Kidney (tissue), 22 donors: ENCODE measurements at places on chromosomes 3 and 15. TPM values are rescaled to one million over a fixed set of nuclear protein-coding genes. Genes with fewer than 3 reads are reported as not detected.

DNA sequence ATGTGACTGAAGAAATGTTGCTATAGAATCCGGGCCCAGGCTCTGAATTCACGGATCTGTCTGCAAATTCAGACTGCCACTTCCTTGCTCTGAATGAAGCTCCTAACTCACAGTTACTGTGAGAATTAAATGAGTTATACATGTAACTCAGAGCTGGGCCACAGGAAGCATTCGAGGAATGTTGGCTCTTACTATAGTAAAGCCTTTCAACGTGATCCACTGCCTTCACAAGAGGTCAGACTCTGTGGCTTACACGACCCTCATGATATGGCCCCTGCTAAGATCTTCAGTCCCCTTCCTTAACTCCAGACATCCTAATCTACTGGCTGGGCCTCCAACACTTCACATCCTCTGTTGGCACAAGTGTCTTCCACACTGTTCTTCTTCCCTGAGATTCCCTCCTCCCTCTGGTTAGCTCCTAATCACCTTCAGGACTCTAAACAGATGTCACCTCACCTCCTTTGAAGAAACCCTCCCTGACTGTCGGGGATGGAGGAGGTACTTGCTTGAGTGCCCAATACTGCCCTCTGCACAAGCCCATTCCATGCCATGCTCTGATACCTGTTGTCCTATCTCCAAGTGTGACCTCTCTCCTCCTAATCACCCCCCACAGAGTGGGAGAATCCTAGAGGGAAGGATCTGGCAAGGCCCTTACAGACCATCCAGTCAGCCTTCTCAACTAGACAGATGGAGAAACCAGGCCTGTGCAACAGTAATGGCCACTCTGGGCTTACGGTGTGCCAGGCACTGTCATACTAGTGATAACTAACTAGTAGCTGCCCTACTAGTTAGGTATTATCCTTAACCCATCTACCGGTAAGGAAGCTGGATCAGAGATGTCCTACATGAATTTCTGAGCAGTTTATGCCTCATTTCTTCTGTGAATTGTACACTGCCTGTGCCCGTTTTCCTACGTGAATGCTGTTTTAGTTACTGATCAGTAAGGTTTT, 1.3 kb downstream of the ACTR8 start:
- no peak for DNase-seq

The CCK gene
- not detected for polyA plus RNA-seq

GRCh38 chr3:165800970-165801369, 36.3 kb downstream of the BCHE start:
- peak; percentile 38 for DNase-seq

The DPH3 gene
- polyA plus RNA-seq: 16.3 TPM

GRCh38 chr15:59524331-59524731, 86.3 kb downstream of the FAM81A start:
- peak; percentile 46 for DNase-seq

DNA sequence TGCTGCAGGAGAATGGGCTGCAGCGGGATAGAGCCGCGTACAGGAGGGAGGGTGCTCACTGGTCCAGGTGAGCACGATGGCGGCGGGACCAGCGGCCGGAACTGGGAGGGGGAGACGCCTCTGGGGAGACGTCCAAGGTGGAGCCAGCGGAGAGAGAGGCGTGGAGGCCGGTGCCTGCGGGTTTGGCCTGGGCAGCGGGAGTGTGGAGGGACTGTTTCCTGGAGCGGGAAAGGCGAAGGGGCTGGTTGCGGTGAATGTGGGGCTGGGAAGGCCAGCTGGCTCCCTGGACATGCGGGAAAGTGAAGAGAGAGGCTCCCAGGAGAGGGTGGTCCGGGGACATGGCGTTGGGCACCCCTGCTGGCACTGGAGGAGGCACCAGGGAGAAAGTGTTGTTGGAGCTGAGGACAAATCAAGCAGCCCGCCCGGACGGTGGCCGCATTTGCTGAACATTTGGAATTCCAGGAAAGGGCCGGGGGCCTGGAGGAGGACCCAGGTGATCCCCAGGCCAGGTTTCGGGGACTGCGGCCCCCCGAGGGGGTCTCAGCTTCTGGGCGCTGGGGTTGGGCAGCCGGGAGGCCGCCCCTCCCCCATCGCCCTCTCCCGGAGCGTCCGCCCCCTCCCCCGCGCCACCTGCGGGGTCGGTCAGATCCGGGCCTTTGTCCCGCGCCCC, 34.3 kb downstream of the DNAJB8 start:
- DNase-seq: peak; percentile 52

- no peak for DNase-seq
Measured at GRCh38 chr3:64825404-64826120, 137.8 kb upstream of the ADAMTS9 start.

GRCh38 chr3:7423995-7424394, 563.1 kb downstream of the GRM7 start:
- DNase-seq: no peak

DNA sequence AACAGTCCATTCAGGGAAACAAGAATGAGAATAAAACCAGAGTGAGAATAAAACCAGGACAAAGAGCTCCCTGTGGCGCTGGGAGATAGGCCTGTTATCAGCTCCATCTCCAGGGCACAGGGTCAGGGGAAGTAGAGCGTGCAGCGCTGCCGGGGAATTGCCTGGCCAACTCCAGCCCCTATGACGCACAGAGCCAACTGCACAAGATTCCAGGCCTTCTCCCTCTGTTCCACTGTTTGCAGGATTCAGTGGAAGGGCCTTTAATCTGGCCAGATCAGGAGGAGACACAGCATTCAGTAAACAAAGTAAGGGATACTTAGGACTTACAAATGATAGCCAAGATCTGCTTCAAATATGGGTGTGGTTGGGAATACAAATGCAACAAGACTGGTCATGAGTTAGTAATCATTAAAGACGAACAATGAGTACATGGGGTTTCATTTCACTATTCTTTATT, 49.4 kb downstream of the ITGB5 start:
- DNase-seq: no peak

The IL16 gene
- polyA plus RNA-seq: 1.4 TPM

- DNase-seq: no peak
Measured at GRCh38 chr3:78183906-78184599, 1144.2 kb downstream of the ROBO2 start.

The SIAH2 gene
- polyA plus RNA-seq: 16.9 TPM

DNA sequence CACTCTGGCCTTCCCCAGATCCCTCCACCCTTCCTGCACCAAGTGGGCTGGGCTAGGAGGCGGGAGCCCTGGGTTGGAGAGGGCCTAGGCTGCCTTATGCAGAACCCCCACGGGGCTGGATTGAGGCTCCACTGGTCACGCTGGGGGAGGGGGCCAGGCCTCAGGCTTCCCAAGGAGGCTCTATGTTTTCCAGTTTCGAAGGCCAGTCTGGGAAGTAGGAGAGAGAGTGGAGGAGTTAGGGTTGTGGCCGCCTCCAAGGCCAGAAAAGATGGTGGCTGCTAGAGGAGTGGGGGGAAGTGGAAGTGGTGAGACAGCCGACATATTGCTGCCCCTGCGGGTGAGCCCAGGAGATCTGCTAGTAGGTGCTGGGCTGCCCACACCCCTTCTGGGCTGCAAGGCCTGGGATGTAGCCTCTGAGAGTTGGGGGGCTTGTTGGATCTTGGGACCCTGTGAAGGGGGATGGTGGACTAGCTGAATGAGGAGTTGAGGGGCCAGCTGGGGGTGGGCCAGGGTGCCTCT, 1.2 kb downstream of the GNAI2 start:
- peak; percentile 84 for DNase-seq

GRCh38 chr3:151434151-151434890, 26.5 kb downstream of the IGSF10 start:
- no peak for DNase-seq

DNA sequence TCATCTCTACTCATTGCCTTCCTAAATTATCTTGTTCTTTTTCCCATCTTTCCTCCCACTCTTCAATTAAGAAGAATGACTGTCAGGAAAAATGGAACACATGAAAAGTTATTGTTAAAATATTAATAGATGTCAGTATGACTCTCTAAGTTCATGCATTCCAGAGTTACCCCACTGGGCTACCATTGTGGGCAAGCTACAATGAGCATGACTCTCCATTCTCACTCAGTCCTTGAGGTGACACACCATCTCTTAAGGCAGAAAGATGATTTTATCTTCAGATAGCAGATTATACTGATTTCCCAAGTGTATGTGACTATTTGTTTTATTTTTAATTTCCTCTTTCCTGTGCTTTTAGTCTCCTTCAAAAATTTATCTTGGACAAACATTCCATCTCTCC, 144.3 kb downstream of the ALCAM start:
- no peak for DNase-seq

The MUSTN1 gene
- 47.8 TPM for polyA plus RNA-seq
